Inflammatory macrophage treated with lipopolysaccharide for 4 hours (primary cell): ENCODE measurements at places on chromosomes 3 and 15.

GRCh38 chr3:190120269-190121060 is at the start of gene P3H2:
TSS of gene P3H2 (minus strand) at chr3:190120897. CDS start at chr3:190120731, 166 bp downstream.
- DNase-seq, result peak; percentile 42

DNA sequence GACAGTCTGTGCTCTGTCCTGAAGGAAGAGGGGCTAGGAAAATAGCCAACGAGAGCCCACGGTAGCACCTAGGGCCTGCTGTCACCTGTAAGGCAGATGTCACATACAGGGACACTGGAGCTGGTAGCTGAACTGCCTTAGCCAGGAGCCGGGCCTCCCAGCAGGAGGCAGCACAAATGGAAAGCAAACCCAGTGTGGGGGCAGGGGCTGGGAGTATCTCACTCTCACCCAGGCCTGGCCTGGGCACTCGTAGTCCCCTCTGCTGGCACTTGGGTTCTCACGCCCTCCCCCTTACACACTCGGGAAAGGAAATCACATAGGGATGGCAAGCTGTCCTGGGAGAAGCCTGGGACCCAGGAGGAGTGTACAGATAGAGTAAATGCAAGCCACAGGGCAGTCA is 173.1 kb upstream of the CHRNA7 start:
- DNase-seq, result no peak

DNA sequence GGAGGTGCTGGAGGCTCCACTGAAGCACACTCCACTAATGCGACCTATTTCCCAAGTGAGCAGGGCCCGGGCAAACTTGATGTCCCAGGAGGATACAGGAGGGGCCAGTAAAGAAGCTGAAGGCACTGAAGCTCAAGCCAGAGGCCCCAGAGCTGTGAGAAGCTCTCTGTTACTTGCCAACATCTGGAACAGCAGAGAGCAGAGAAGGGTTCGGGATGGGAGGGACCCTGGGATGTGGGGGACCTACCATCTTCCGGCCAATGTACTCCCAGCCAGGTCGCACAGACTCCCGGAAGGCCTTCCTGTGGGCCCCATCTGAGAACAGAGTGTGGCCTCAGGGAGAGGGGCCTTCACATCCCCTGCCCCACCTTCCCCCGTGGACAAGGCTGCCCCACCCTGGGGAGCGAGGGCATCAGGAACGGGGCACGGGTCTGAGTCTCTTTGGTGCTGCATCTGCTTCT is 3.1 kb downstream of the HHATL start:
- DNase-seq, result no peak

DNA sequence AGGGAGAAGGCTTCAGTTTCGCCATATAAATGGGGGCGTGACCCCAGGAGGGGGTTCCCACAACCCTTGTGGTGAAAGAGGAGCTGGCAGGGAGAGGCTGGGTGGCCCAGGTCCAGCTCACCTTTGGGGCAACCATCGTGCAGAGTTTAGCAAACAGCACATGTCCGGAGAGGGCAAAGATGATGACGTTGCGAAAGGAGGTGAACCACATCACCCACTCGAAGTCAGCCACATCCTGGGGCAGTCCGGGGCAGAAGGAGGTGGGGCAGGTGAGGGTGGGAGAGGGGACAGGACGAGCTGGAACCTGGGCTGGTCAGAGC is 3.7 kb downstream of the HHATL start:
- DNase-seq, result no peak

GRCh38 chr3:111926266-111926676 is 52.6 kb upstream of the ABHD10 start:
- no peak for DNase-seq

DNA sequence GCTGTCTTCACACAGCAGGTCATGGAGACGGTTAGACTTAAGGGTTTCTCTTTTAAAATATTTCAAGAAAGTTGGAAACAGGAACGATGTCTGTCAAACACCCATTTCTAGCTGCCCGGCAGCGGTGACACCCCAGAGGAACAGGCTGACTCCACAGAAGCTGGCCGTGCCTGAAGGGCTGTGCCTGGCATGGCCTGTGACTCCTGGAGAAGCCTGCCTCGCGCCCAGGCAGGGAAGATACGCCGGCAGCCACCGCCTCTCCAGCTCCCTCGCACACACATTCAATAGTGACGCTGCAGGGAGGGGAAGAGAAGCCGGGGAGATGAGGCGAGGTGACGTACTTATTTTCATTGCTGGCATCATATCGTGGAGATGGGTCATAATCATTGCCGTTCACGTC is 59.9 kb downstream of the PCSK6 start:
- DNase-seq, result no peak

GRCh38 chr15:80944818-80945217 is 44.8 kb downstream of the MESD start:
- no peak for DNase-seq

DNA sequence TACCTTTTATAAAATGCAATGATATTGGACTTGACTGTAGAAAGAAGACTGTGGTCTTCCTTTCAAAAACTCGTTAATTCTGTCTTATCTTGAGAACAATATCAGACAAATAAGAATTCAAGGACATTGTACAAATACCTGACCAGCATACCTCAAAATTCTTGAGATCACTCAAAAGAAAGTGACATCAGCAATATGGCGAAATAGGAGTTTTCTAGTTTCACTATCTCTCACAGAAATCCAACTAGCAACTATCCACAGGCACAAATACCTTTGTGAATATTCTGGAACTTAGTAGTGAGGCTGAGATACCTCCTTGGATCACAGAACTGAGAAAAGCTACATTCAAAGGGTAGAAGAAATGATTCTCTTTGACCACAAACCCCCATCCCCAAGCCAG is 419.7 kb downstream of the ZNF385D start:
- no peak for DNase-seq
